Kidney (tissue), 22 donors: ENCODE measurements at places on chromosomes 2 and 18. TPM values are rescaled to one million over a fixed set of nuclear protein-coding genes. Genes with fewer than 3 reads are reported as not detected.

Gene UPP2
- polyA plus RNA-seq, result 20.9 TPM

Gene TYMS
- polyA plus RNA-seq, result 10.2 TPM

Gene SH3YL1
- polyA plus RNA-seq, result 111 TPM

Gene DPYSL5
- not detected for polyA plus RNA-seq

GRCh38 chr2:59959944-59960343 is 593.5 kb downstream of the BCL11A start:
- no peak for DNase-seq
